ENCODE measurements at places on chromosomes 12 and 14.

DNA sequence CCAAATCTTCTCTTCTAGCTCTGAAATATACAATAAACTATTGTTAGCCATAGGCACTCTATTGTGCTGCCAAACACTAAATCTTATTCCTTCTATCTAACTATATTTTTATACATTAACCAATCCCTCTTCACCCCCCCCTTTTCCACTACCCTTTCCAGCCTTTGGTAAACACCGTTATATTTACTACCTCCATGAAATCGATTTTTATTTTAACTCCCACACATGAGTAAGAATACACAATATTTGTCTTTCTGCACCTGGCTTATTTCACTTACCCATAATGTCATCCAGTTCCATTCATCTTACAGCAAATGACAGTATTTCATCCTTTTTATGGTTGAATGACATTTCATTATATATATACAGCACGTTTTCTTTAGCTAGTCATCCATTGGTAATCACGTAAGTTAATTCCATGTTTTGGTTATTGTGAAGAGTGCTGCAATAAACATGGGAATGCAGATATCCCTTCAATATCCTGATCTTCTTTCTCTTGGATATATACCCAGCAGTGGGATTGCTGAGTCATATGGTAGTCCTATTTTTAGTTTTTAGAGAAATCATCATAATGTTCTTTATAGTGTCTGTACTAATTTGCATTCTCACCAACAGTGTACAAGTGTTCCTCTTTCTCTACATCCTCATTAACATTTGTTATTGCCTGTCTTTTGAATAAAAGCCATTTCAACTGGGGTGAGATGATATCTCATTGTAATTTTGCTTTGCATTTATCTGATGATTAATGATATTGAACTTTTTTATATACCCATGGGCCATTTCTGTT is 34.2 kb upstream of the PLBD1 start:
- DNase-seq = no peak

GRCh38 chr14:59188461-59189090 is at the start of gene DAAM1:
TSS of gene DAAM1 (plus strand) at chr14:59188667. CDS start at chr14:59263478, 74,811 bp downstream.
- DNase-seq = peak; percentile 69

- no peak for DNase-seq
These were observed 71.1 kb downstream of the PTCSC3 start for GRCh38 chr14:36105401-36105800.

GRCh38 chr14:58787592-58787991 is 149.8 kb downstream of the DACT1 start:
- DNase-seq = no peak

DNA sequence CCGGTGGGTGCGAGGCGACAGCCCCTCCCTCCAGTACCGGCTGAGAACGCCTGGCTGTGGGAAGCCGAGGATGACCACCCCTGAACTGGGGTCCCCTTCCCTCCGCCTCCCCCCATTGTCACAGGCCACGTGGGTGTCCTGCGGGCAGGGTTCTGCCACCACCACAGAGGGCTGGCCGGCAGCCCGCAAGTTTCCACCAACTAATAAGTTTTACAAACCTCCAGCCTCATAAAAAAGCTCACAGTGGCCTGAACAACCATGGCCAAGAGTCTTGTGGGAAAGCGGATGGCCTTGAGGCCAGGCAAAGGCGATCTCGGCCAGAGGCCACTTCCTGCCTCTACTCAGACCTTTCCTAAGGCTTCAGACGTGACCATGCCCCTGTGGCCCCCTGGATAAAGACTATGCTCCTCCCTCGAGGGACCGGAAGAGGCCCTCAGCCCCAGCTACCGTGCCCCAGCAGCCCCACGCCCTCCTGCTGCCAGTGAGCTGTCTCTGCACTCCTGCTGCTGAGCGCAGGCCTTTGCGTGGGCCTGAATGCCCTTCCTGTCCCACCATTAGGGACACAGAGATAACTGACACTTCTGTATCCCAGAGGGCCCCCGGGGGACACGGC is 46.1 kb upstream of the DLK1 start:
- no peak for DNase-seq

- DNase-seq = no peak
These were observed 645.2 kb downstream of the VRK1 start for GRCh38 chr14:97442363-97442762.

DNA sequence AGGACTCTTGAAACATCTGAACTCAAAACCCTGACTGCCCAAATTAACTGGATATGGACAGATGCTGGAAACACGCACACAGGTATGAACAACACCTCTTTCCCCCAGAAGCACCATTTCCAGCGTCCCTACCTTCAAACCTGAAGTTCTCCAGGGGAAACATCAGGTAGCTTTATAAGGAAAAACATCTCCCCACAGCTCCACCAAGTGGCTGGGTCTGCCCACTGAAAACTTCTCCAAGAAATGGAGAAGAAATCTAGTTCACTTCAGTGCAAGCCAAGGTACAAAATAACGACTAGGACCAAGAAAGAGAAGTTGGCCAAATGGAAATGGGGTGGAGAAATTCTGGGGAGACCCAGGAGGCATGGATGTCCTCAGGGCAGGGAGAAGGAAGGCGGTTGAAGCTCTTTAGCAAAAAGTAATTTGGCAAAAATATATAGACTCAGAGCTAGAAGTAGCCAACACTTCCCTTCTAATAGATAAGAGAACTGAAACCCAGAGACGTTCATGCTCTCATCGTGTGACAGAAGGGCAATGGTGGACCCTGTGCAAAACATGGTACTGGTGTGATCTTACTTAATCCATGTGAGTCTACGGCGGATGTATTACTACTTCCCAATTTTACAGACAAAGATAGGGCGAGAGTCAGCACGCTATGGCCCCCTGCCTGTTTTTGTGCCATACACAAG is 10.5 kb upstream of the NUAK1 start:
- no peak for DNase-seq

DNA sequence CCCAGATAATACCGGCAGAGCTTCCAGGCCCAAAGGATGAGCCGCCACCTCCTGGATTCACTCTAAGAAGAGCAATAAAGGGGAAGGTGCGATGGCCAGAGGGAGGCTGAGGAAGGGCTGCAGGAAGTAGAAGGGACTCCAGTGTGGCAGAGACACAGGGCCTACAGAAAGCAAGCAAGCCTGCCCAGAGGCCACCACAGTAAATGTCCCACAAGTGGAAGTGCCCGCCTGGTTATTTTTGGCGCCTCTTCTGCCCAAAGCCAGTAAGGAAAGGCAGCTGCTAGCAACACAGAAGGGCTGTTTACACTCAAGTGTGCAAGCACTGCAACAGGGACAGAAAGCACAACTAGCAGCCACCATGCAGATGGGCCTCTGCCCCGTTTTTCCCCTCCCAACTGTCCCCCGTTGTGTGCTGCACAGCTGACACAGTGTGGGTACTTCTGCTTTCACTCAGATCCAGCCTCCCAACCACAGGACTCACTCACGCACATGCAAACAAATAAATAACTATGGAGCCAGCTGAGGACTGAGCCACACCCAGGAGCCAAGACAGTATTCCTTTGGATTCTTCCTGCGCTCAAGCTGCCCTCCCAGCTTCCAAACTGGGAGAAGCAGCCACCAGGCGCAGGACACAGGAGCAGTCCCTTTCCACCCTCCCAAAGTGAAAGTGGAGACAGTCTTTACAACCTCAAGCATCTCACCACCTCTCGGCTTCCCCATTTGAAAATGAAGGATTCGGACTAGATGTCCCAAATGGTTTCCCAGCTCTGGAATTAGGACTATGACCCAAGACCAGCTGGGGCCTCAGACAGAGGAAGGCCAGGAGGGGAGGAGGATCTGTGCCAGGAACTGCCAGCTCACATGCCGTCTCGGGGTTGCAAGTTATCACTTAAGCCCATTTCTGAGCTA is 40.0 kb upstream of the PNMA1 start:
- no peak for DNase-seq

DNA sequence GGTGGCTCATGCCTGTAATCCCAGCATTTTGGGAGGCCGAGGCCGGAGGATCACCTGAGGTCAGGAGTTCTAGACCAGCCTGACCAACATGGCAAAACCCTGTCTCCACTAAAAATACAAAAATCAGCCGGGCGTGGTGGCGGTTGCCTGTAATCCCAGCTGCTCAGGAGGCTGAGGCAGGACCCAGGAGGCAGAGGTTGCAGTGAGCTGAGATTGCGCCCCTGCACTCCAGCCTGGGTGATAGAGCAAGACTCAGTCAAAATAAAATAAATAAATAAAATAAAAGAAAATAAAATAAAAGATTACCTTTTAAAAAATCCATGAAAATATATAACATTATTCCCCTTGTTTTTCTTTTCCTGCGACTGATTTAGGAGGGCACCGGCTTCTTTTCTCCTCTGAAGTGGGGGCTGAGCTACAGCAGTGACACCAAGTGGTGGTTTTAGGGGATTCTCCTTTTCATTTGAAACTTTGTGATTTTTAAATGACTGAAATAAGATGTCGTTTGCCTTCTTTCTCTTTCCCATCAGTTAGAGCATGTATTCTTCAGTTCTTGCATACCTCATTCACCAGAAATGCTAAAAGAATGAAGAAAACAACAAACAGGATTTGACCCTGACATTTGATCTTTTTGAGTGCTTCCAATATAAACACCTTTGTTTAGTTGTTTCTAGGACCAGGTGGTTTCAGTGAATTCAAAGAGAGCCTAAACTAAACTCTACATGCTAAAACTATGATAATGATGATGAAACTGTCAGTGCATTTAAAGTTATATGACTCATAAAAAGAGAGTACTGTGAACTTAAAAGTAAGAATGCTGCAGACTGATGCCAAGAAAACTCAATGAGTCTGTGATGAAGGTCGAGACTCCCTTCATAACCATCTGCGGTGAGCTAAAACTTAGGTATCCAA is 22.6 kb upstream of the PKP2 start:
- no peak for DNase-seq

DNA sequence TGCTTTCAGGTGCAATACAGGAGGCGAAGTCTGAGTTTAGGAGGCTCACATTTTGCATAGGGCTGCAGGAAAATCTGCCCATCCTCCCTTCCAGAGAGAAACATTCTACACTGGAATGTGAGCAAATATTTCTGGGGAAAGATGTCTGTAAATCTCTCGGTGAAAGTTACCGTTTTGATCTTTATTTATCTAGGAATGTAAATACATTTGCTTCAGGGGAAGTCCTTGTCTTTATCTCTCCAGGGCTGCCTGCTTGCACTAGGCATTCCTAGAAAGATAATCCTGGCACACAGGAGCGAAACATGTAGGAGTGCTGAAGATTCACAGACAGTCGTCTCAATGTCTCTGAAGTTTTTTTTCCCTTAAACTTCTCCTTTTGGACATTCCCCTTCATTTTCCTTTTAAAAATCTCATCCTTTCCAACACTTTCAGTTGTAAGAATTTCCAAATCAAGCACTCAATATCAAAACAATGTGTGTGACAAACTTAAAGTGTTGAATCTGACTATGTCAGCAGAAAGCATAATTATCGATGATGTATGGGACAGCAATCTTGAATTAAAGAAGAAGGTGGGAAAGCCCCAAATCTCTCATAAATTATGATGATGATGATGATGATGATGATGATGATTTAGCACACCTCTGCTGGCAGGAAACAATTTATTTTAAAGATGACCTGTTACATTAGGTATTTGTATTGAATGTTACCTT is 113.4 kb upstream of the RESF1 start:
- DNase-seq = no peak

- no peak for DNase-seq
These were observed 4.7 kb upstream of the RHOF start for GRCh38 chr12:121797937-121798786.

DNA sequence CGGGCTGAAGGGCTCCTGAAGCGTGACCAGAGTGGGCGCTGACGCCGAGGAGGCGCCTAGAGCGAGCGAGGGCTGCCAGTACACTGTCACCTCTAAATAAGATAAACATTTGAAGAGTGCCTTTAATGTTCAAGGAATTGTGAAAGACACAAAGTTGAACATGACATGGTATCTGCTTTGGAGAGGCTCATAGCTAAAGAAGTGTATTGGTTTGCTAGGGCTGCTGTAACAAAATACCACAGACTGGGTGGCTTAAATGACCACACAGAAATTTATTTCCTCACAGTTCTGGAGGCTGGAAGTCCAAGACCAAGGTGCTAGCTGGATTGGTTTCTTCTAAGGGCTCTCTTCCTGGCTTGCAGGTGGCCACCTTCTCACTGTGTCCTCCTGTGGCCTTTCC is 33.7 kb upstream of the NUBPL start:
- DNase-seq = no peak

DNA sequence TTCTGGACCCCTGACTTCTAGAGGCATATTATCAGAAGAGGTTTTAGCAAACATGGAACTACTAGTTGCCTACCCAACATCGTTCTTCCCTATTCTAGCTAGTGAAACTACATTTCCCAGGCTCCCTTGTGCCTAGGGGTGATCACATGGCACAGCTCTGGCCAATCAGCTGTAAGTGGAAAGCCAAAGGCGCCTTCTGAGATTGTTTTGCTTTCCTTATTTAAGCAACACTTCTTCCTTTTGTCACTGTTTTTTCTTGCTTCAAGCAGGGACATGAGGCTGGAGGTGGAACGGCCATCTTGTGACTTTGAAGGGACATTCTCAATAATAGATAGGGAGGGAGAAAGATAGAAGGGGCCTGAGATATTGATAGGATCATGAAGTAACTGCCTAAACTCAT is 136.7 kb downstream of the ZNF664 start:
- no peak for DNase-seq

DNA sequence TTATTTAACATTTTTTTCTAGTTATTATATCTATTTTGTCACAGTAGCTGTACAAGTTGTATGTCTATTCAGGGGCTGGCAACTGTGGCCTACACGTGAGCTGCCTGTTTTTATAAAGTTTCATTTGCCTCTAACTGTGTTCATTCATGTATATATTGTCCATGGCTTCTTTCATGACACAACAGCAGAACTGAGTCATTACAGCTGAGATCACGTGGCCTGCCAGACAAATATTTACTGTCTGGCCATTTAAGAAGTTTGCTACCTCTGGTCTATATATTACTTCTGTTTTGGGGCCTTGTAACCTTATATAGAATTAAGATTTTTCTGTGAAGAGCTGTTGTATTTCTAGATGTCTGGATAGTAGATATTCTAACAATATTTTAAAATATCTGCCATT is 37.9 kb downstream of the KIAA0586 start:
- no peak for DNase-seq

DNA sequence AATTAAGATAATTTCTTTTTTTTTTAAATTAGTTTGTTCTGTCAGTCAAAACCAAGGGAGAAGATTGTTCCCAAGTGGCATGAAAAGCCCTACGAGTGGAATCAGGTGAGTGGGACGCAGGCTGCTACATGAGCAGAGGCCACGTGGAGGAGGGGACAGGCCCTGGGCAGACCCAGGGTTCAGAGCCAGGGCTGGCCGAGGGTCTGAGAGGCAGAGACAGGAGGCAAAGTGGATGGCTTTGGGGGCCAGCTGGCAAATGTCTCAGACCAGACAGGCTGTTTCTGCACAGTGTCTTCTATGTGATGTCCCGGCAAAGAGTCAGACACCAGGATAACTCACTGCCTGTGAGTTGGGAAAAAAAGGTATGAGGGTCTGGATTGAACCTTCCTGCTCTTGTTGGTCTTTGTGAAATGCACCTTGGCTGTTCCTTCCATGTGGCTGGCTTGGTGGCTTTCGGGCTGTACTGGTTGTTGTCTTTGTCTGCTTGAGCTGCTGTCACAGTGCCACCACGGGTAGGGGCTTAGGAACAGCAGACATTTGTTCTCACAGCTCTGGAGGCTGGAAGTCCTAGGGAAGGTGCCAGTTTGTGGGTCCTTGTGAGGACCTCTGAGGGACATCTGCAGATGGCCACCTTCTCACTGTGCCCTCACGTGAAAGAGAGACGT is 35.8 kb upstream of the ASPG start:
- DNase-seq = no peak

Measured in stimulated activated CD8-positive, alpha-beta memory T cell treated with anti-CD3 and anti-CD28 coated beads, Interleukin-15, amount 100 ng/mL, for 24 hours (primary cell).